Stimulated activated CD4-positive, alpha-beta T cell treated with anti-CD3 and anti-CD28 coated beads, Interleukin-4, amount 100 ng/mL, for 1 hour (primary cell): ENCODE measurements at places on chromosomes 16 and 17.
A peak's percentile ranks its signal among the peaks of the same experiment; 100 is the strongest.

DNA sequence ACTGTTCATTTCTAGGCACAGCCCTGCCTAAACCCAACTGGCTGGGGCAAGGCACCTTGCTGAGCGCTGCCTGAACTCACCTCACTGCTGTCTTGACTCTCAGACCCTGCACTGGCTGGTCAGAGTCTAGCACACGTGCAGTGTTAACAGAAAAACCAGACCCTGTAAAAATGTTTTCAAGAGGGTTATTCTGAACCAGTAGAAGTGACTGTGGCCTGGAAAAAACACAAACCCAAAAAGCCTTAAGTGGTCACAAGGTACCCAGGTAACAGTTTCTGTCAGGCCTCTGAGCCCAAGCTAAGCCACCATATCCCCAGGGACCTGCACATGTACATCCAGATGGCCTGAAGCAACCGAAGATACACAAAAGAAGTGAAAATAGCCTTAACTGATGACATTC, 6.1 kb upstream of the EIF4A3 start:
- no peak for DNase-seq

GRCh38 chr17:40366861-40367518, 2.5 kb upstream of the GJD3 start:
- no peak for DNase-seq

GRCh38 chr17:73663614-73664013, 19.4 kb upstream of the SDK2 start:
- no peak for DNase-seq

DNA sequence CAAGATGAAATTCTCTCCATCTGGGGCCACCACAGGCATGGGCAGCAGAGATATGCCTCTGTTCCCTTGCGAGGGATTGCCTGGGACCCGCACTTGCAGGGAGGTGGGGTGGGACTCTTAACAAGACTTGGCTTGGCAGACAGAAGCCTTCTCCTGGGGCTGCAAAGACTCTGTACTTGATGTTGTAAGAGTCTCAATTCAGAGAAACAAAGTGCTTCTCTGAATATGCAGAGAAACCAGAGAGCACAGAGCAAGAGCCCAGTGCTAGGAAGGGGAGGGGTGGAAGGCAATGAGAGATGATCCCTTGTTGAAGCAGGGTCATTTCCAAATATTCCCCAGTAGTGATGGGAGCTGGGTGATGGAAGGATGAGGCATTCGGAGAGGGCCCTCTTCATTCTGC, 2.2 kb downstream of the MMP28 start:
- DNase-seq: no peak

DNA sequence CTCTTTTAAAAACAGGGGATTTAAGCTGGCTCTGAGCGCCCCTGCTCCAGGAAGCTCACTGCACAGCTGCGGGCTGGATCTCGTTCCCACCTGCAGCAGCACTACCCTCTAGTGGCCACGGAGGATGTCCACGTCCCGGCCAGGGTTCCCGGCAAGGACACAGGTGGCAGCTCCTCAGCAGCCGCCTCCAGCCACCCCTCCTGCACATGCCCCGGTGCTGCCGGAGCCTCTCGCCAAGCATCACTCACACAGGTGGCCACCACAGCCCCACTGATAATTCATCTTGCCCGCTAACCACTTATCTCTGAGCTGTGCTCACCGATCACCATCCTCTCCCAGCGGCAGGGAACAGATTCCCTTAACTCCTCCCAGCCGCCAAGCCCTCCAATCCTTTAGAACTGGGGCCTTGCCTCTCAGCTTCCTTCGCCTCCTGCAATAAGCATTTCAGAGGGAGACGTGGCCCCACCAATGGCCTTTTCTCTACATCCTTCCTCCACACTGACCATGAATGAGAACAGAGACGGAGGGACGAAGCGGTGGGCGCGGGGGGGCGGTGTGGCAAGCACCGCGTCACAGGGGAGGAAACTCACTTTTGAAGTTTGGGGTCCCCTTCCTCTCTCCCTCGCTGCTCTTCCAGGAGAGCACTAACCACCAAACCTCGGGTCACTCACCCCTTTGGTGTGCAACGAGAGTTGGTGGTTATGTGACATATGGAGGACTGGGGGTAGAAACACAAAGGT, 222.1 kb downstream of the RBFOX3 start:
- no peak for DNase-seq

- no peak for DNase-seq
Observed at GRCh38 chr16:84349862-84350684, 18.3 kb upstream of the ATP2C2 start.

DNA sequence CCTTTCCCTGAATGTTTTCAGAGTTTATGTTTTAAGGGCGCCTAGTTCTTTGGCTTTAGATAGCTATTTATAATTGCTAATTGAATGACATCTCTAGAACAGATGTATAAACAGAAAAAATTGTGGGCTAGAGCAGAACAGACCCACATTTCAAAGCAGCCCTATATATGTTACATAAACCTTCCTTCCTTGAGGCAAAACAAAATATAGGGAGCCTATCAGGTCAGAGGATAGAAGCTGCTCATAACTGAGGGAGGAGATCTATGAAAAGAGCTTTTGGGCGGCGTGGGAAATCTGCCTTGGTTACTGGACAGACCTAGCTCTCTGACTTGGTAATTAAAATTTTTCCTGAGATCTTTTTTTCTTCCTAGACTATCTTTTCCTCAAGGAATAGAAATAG, 68.4 kb downstream of the SPAG9 start:
- no peak for DNase-seq

- no peak for DNase-seq
Observed at GRCh38 chr17:82938486-82938872, 98.7 kb upstream of the ZNF750 start.

DNA sequence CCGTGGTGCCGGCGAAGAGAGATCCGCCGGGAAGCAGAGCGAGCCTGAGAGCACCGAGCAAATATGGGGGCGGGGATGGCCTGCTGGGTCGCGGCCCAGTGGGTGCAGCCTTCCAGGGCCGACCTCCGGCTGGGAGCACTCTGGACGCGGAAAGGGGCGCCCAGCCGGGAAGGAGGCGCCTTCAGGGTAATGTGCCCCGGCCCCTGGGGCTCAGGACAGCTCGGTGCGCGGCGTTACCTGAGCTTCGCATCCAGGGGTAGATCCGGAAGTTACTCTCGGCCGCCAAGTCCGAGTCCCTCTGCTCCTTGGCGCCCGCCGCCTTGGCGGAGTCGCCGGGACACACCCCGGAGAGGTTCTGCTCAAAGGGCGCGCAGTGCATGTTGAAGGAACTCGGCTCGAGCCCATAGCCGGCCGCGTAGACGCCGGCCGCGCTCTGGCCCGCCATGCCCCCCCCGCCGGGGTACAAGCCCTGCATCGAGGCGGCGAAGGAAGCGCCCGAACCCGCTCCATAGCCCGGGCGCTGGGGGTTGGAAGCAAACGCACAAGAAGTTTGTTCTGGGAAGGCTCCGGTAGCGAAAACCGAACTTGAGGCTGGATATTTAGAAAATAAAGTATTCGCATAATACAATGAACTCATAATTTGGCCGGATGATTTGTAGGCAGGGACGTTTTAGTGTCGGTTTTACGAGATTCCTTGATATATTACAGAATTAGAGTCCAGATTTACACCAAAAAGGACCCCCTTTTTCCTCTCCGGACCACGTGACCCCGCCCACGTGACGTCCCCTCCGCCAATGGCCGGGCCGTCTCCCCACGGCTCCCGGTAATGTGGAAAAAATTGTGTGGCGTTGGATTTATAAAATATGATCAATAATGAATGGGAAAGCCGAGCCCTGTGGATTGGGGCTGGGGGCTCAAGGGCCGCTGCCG, at the start of gene HOXB7:
Gene HOXB7, minus strand, starts transcription at position 736 of the 930 bp plus-strand sequence. Its CDS starts 99 bp downstream, at position 637.
- peak; percentile 69 for DNase-seq

- no peak for DNase-seq
Observed at GRCh38 chr17:4256952-4257351, 6.8 kb downstream of the ANKFY1 start.

DNA sequence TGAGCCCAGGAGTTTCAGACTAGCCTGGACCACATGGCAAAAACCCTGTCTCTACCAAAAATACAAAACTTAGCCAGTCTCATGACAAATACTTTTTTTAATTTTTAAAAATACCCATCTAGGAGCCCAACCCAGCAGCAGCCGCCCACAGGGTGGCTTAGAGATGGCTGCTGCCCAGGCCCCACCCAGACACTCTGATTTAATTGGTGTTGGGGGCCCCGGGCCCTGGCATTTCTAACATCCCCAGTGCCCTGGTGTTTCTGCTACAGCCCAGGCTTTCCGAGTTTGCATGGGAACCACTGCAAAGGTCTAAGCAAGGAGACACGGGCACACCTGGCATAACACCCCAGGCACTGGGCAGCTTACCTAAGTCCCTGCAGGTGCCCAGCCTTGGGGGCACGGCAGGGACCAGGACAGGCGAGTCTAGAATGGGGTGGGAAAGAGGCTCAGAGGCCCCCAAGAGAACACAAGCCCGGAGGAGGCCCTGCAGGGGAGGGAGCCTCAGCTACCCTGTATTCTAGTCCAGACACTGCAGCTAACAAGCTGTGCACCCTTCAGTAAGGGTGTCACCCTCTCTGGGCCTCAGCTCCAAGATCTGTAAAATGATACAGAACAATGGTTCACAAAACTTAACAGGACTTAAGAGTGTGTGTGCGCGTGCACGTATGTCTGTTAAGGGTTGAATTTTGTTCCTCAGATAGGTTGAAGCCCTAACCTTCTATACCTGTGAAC, 48.8 kb downstream of the RMI2 start:
- no peak for DNase-seq

DNA sequence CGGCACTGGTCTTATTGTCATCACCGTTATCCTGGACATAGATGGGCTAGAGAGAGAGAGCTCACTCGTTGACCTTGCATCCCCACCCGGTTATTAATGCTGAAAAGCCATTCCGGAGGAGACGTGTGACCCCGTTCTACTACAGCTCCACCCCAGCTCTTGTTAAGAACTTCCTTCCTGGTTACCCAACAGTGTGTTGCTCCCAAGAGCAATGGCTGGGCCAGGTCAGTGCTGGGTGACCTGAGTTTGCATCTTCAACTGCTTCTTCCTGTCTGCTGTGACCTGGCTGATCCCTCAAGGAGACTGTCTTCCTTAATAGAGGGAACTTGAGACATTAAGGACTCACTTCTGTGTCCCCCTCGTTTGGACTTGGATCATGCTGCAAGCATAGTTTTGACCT, 96.1 kb upstream of the SDK2 start:
- no peak for DNase-seq

- DNase-seq: no peak
Observed at GRCh38 chr16:10941127-10941933, 938 bp downstream of the DEXI start.

GRCh38 chr17:43051969-43052368, 26.9 kb downstream of the RND2 start:
- no peak for DNase-seq
